Nucleus accumbens (tissue), 56 donors: ENCODE measurements at places on chromosomes 3 and 15.

DNA sequence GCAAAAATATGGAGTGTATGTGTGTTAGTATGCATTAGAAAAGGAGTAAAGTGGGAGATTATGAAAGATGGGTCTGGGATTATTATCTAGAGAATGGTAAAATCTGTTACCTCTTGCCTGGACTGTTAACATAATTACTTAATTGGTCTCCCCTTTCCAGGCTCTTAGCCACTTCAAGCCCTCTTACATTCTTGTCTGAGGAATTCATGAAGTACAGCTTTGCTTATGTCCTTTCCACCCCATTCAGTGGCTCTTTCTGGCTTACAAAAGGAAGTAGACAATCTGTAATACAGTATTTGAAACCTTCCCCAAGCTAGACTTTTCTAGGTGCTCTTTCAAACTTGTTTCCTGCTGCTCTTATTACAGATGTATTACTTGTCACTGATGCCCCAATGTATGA lies 129.8 kb downstream of the MBNL1 start:
- DNase-seq: no peak

DNA sequence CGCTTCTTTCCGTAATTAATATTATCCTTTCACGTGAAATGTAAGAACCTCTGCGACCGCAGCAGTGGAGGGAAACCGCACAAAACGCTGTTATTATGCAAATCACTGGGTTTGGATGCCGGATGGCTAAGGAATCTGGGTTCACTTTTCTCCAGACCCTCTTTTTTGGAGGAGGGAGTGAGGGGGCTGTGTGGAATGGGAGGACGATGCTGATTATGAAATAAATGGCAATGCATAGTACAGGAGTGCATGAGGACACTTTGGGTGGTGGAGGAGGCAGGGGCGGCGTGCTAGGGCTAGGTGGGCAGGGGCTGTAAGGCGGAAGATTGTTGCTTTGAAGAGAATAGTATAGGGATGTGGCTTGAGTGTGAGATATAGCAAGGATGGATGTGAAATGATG lies 1.8 kb downstream of the CADM2 start:
- no peak for DNase-seq

DNA sequence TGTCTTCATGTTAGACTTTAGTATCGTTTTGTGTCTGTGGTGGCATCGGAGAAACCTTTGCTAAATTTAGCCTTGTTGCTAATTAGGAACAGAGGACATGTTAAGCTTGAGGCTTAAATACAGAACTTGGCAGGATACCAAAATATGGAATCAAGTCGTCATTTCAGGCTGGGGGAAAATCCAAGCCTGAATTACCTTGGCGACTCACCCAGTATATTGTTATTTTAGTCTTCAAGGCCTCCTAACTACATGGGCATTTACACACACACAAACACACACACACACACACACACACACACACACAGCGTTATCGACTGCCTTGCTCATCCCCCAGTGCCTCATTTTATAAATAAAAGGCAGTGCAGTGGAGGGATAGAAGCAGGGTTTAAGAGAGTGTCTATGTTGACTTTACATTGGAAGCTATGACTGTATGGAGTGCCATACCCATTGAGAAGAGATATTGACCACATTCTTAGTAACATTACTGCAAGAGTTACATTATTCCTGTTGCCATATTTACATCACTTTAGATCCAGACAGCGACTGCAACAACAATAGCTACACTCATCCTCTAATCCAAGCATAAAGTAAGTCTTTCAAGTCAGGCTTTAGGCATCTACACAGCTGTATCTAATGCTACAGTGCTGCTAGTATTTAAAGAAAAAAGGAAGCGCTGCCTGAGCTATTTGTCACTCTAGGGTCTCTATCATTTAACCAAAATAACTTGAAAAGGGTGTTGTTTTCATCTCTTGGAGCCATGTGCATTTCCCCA lies 210.8 kb upstream of the SEMA6D start:
- no peak for DNase-seq

DNA sequence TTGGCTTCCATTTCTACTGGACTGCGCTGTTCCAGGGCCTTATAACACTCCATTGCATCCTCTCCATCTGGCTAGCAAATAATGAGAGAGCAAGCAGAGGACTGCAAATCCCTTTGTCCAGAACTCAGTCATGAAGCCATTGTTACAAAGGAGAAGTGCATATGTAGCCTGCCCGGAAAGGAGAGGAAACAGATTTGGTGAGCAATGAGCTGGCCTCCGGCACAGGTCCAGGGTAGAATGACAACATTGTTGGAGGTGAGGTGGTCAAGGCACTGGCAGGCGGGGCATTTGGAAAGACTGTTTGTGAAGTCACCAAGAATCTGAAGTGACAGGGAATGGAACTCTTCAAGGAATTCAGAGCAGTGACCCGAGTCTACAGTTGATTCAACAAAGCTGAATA lies 25.0 kb upstream of the ATP1B3 start:
- no peak for DNase-seq

GRCh38 chr3:125077864-125078263 lies 22.1 kb upstream of the HEG1 start:
- no peak for DNase-seq

GRCh38 chr15:77104155-77104554 lies 33.2 kb upstream of the TSPAN3 start:
- DNase-seq: no peak

DNA sequence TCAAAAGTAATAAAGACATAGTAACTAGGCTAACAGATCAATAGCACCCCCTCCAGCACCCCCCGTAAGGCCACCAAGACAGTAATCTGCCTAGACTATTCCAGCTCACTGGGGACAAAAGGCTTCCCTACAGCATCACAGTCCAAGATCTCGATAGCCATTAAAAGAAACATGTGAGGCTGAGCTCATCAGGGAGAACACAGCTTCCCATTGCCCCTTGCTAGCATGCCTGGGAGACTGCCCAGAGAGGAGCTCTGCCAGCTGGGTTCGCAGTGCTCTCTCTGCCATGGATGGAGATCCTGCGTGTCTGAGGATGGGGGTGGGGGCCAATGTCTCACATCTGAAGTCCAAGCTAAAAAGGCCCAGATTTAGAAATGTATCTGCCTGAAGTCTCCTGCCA lies 17.8 kb downstream of the LRIG1 start:
- peak; percentile 78 for DNase-seq

- DNase-seq: no peak
These were observed 217.5 kb downstream of the CHL1 start for GRCh38 chr3:414063-414462.

DNA sequence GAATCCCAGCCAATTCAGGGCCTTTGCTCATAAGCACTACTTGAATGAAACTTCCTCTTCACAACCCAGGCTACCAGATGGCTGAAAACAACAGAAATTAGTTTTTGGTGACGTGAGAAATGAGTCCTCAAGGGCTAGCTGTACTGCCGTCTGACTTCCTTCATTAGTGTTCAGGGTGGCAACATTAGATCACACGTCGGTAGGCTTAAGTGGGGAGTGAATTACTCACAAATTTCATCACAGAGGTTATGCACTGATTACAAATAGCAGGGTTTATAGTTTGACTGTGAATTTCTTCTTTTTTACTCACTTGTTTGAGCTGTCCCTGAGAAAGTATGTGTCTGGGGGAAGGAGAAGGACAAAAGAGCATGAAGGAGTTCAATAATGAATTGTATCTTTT lies 397.2 kb downstream of the GAP43 start:
- DNase-seq: no peak

GRCh38 chr15:33089878-33090757 lies 104.4 kb downstream of the FMN1 start:
- no peak for DNase-seq

DNA sequence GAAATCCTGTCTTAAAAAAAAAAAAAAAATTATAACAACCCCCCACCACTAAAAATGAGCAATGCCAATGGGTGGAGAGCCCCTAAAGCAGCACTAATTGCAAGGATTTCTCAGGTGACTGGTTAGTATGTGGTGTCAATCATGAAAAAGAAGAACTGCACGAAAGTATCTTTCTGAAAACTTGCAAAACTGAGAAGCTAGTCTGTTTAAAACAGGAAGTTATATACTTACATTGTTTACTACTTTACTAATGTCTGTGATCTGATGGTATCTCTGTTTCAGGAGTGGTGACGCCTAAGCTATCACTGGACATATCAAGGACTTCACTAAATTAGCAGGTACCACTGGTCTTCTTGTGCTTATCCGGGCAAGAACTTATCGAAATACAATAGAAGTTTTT lies at the start of gene CCR3:
TSS of gene CCR3 (plus strand) at position 341 of the 400 bp plus-strand sequence. CDS start 22,699 bp downstream, outside the sequence.
- DNase-seq: no peak

DNA sequence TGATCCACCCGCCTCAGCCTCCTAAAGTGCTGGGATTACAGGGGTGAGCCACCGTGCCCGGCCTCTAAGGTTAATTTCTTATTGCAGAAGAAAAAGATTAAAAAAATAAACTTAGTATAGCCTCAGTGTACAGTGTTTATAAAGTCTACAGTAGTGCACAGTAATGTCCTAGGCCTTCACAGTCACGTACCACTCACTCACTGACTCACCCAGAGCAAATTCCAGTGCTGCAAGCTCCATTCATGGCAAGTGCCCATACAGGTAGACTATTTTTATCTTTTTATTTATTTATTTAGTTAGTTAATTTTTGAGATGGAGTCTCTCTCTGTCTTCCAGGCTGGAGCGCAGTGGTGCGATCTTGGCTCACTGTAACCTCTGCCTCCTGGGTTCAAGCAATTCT lies 3.2 kb upstream of the FLNB start:
- DNase-seq: no peak

- DNase-seq: no peak
These were observed 189.3 kb downstream of the SV2B start for GRCh38 chr15:91289324-91289723.

DNA sequence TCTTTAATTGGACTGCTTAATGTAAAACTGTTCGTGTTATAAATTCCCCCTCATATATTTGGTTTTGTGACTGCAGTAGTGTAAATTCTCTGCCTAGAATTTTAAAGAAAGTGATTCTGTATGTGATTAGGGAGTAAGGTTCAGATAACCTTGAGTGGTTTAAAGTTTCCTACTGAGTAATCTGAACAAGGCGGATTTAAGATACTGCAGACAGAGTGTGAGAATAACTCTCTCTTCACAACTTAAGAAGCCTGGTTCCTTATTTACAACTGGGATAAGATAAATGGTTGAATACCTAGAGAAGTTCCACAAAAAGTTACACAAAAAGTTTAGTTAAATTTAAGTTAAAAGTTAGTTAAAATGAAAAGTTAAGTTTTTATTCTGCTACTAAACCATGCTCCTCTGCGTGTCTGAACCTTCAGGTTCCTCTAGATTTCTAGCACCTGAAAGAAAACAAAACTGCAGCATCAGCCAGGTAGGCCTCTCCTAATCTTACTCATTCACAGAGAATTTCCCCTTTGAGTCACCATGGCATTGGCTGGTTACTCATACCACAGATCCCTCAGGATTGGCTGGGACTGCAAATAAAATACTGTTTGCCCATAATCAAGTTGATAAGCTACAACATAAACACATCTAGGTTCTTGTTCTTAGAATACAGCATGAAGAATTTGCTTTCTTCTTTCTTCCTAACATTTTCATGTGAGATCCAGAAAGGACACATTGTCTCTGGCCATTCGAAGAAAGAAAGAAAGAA lies at the start of gene ARL14:
TSS of gene ARL14 (plus strand) at position 614 of the 757 bp plus-strand sequence. CDS start 187 bp downstream, outside the sequence.
- DNase-seq: no peak

DNA sequence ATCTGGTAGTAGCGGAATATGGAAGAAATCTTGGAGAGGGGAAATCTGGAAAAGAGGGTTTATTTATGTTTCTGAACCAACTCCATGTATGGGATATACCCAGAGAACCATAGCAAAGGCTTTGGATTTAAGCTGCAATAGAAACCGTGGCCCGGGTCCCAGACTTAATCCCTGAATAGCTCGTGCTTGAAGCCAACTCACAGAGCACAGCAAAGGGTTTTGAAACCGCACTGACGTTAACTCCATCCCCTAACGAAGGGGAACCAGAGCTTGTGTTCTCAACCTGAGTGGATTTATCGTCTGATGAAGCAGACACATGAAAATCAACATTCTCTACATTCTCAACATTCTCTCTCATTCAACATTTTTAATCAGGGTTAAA lies 154.6 kb downstream of the APBA2 start:
- DNase-seq: no peak

- DNase-seq: no peak
These were observed at the start of gene PAQR5 for GRCh38 chr15:69298697-69299441. Gene PAQR5 (plus strand): TSS chr15:69298912. CDS start chr15:69360081, 61,169 bp downstream.

- no peak for DNase-seq
These were observed 57.3 kb downstream of the PLXNA1 start for GRCh38 chr3:127040216-127040615.

GRCh38 chr3:148373961-148374360 lies 323.7 kb upstream of the AGTR1 start:
- no peak for DNase-seq

GRCh38 chr15:34691034-34691433 lies 63.8 kb downstream of the GJD2 start:
- no peak for DNase-seq

- DNase-seq: no peak
These were observed 33.3 kb upstream of the FGD5 start for GRCh38 chr3:14785207-14786155.

DNA sequence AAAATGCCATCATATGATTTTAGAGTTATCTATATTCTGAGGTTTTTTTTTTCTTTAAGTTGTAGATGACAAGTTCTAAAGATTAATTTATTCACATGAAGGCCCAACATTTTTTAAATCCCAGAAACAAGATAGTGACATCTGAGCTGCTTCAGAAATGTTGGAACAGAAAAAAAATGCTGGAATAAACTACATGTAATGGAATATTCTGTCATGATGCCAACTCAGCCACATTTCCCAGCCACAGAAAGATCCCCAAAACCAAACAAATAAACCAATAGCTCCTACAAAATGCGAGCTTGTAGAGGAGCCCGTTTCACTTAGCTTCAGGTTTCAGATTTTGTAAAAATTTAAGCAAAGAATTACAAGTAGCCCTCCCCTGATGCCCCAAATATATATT lies 111.0 kb upstream of the MYO5C start:
- no peak for DNase-seq

- DNase-seq: no peak
These were observed 356.8 kb upstream of the NR2F2 start for GRCh38 chr15:95973566-95974256.

DNA sequence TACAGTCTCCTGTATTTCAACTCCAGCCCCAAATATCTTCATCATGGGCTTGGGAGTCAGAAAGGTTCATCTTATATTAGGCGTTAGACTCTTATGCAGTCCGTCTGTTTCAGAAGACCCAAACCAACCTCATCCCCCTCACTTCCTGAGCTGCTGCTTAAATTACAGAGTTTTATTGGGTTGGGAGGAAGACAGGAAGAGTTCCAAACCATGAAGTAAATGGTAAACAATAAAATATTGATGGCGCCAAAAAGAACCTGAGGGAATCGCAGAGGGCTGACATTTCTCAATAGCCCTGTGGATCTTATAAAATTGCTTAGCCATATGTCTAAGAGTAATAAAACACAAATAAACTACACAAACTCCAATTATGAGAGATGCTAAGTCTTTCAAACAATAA lies 116.9 kb upstream of the C3orf80 start:
- DNase-seq: no peak

- no peak for DNase-seq
These were observed 327.1 kb upstream of the SLCO3A1 start for GRCh38 chr15:91526424-91526823.

GRCh38 chr15:39511000-39511915 lies 69.6 kb upstream of the THBS1 start:
- DNase-seq: no peak
